ENCODE measurements at places on chromosomes 11 and 22. TPM values are rescaled to one million over a fixed set of nuclear protein-coding genes. Genes with fewer than 3 reads are reported as not detected.

FOLH1 gene
- total RNA-seq = not detected

PATE4 gene
- total RNA-seq = not detected

RAC2 gene
- total RNA-seq = 152 TPM

RIC3 gene
- total RNA-seq = 34.8 TPM

SYT13 gene
- total RNA-seq = not detected

TMEM126A gene
- total RNA-seq = 23.3 TPM

ANO1 gene
- not detected for total RNA-seq

ELMOD1 gene
- not detected for total RNA-seq

LMO2 gene
- total RNA-seq = not detected

FGF19 gene
- not detected for total RNA-seq

- DNase-seq = no peak
Measured at GRCh38 chr11:44862558-44863101, 88.1 kb downstream of the TP53I11 start.

DNA sequence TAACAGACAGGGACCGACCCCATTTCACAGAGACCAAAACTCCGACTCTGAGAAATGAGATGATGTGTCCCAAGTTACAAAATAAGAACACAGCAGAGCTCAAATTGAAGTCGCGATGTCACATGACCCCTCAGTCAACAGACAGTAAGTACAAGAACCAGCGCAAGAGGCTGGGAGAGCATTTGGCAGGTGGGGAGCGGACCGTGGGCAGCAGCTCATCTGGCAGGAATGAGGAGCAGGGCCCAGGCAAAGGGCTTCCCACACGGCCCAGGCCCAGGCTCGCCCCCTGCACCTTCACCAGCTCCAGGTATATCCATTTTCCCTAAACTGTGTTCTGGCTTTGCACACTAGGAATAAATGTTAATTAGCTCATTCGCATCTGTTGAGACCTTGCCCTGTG, 34.3 kb downstream of the SCUBE1 start:
- DNase-seq = no peak

- DNase-seq = no peak
Measured at GRCh38 chr11:6681949-6682348, 1.2 kb downstream of the MRPL17 start.

DNA sequence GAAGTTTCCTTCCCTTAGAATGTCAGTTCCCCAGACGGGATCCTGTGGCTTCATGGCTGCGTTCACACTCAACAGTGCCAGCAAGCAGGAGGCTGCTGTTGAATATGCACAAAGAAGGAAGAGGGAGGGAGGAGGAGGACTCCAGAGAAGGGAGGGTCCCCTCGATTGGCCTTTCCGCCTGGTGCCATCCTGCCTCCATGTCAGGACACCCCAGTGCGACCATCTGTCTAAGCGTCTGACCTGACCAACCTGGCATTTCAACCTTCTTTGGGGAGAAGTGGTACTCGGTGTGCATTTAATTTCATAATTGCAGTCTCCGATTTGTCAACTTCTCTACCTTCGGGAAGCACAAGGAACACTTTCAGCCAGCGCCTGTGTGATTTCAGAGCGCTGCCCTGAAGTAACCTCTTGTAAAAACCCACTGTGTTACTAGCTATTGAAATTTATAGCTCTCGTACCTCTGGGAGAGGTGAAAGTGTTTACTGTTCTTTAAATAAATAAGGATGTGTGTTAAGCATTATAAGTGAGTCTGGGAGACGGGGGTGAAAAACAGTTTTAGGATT, 1491.9 kb downstream of the TBC1D22A start:
- no peak for DNase-seq

DNA sequence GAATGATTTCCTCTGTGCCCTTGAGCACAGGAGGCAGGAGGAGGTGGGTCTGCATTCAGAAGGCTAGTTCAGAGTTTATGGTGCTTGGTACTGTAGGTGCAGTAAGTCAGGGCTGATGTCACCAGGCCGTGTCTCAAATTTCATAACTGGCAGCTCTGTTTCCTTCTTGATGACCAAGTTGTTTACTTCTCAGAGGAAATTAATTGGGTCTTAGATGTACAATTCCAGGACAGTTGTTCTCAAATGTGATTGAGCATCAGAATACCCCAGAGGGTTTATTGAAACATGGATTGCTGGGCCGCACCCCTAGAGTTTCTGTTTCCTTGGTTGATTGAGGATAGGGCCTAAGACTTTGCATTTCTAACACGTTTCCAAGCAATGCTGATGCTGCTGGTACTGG, 6.2 kb downstream of the AMOTL1 start:
- no peak for DNase-seq

DNA sequence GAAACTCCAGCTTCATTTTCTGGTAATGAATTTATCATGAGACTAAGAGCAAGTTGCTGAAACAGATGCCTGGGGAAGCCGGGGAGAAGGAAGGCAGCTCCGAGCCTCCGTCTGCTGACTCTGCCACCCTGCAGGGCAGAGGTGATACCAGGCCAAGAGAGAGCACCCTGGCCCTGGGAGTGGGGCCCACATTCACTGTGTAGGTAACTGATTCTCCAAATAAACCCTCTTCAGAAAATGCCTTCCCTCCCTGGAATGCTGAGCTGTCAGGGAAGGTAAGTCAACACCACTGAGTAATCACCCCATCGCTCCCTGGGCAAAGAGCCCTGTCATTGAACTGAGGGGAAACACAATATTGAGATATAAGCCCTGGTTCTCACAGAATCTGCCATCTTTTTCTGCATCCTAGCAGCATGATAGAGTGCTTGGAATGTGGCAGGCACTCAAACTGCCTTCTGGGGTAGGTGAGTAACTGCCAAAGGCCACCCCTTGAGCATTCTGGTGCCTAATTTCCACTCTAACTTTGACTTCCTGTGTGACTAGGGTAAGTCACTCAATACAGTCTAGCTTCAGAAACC, 147.6 kb downstream of the SPATA19 start:
- no peak for DNase-seq

- DNase-seq = no peak
Measured at GRCh38 chr22:27223317-27224177, 566.2 kb downstream of the MIAT start.

DNA sequence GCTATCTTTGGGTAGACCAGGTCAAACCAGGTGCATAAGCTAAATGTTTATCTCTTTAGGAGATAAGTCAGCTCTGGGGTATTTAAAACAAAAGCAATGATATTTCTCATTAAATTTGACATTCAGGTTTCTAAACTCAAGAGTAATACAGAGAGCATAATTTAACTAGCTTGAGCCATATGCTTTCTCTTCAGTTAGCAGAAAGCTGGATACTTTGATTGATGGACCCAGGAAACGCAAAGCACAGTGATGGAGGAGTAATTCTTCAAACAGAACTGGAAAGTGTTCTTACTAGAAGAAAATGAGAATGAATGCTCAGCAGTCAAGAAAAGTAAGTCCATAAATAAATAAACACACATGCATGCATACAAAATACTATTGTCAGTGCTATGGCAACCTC, 885.7 kb upstream of the RAG2 start:
- DNase-seq = no peak

DNA sequence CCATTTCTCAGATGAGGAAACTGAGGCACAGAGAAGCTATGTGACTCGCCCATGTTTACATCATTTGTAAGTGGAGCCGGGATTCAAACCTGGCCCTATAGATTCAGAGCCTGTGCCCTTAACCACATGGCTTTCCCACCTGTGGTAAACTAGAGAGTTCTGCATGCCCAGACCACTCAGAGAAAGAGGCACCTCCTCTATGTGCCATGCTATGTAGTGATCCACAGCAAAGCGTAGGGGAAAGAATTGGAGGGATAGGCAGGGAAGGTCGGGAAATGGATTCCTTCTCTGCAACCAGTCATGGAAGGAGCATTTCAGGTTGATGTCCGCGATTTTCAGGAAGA, 15.4 kb upstream of the POU2AF2 start:
- DNase-seq = no peak

DNA sequence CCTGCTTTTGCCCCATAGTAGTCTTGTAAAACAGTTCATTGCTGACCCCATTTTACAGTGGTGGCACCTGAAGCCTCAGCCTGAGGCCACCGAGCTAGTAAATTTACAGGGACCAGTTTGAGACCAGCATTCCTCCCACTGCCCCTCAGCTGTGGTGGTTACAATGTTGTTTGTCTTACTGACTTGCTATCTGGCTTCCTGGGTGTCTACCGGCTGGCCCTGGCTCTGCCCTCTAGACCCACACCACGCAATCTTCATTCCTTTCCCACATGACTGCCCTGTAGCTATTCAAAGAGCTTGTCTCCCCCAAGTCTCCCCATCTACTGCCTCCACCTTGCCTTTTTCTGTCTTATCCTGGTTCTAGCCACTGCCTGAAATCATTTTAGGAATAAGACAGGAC, 20.8 kb downstream of the PIK3IP1 start:
- DNase-seq = no peak

DNA sequence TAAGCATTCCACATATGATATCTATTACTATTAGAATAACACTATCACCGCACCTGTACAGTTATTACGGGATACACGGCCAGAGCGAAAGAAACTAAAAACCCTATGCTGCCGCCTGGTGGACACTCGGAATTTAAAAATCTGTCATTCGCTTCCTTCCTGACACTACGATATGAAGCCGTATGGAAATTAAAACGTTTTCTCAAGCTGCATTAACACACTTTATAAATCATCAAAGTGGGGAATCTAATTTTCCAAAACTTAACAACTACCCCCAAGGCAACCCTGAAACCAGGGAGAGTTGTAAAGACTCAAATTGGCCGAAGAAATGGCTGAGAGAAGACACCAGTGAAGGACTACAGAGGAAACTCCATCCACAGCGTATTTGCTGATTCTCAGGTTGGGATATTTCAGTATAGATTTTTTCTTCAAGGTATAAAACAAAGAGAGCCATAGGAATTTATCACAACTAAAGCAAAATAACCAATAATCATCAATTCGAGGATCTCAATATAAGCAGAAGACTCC, 1.4 kb downstream of the CCDC73 start:
- peak; percentile 37 for DNase-seq

GRCh38 chr11:56558574-56558973, 15.5 kb upstream of the OR5M11 start:
- no peak for DNase-seq

DNA sequence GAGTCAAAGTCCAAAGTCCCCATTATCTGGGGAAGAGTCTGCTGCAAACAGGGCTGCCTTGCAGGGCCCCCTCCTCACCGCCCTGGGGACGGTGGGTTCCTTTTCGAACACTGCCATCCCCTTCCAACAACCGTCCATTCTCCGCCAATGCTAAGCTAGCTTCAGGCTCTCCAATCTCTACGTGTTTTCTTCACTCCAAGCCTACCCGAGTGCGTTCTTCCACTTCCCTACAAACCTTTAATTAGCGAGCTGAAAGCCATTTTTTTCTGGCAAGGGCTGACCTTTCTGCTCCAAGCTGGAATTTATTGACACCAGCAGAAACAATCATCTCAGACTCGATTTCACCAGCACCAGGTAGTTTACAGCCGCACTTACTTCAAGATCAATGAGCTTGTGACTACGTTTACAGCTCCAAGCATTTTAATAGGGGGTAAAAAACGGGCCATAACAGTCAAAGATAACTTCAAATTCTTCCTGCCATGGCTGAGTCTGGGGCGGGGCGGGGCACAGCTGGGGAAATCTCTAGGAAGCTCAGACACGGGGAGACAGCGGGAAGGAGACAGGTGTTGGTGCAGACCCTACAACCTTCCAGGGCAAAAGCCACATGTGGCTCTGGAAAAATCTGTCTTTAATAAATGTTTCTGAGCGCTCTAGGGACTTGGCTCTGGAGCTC, 82.2 kb downstream of the PHF21B start:
- no peak for DNase-seq

DNA sequence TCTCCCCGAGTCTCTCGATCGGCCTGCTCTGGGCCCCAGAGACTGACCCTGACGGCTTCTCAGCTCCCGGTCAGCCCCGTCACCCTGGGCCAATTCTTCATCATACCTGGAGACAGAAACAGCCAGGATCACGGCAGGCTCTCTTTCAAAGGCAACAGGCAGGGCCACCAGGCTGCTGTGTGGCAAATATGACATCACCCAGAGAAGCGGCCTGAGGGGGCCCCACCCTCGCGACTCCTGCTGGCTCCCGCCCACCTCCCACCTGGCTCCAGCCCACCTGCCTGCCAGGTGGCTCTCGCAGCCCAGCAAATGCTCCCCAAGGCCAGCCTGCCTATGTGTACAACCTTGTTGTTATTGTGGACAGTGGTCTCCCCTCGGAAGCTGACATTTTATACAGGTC, 24.9 kb upstream of the PACSIN2 start:
- no peak for DNase-seq

- DNase-seq = no peak
Measured at GRCh38 chr11:69512136-69512535, 30.7 kb downstream of the LINC01488 start.

DNA sequence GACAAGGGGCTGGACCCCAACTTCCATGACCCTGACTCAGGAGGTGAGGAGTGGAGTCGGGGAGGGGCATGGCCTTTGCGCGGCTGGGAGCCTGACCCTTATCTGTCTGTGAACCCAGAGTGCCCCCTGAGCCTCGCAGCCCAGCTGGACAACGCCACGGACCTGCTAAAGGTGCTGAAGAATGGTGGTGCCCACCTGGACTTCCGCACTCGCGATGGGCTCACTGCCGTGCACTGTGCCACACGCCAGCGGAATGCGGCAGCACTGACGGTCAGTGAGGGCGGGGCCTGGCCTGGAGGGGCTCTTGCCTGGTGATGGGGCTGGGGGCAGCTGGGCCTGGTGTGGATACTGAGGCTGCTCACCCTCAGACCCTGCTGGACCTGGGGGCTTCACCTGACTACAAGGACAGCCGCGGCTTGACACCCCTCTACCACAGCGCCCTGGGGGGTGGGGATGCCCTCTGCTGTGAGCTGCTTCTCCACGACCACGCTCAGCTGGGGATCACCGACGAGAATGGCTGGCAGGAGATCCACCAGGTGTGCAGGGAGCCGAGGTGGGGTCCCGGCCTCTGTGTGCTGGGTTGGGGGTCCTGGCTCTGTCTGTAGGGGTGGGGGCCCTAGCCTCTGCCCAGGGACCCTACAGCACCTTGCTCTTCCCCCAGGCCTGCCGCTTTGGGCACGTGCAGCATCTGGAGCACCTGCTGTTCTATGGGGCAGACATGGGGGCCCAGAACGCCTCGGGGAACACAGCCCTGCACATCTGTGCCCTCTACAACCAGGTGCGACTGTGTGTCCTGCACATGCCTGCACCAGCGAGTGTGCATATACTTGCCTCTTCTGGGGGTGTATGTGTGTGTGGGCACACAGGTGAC, 6.3 kb downstream of the SHANK3 start:
- DNase-seq = no peak

DNA sequence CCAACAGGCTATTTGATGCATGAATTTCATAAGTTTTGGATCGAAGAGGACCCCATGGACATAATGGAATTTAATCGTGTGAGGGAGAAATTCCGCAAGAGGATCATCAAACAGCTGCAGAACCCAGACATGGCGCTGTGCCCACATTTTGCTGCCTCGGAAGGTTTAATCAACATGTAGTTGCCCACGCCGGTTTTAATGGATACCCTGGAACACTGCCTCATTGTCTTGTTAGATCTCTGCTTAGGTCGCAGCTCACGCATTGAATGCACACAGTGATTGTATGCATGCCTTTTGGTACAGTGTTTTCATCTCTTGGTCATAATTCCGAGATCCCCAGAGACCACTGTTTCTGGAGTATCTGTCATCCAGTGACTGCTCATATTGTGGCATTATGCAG, 46.8 kb downstream of the SLN start:
- no peak for DNase-seq

Measured in CD8-positive, alpha-beta T cell (primary cell).